ENCODE measurements at places on chromosomes 6 and 20.

DNA sequence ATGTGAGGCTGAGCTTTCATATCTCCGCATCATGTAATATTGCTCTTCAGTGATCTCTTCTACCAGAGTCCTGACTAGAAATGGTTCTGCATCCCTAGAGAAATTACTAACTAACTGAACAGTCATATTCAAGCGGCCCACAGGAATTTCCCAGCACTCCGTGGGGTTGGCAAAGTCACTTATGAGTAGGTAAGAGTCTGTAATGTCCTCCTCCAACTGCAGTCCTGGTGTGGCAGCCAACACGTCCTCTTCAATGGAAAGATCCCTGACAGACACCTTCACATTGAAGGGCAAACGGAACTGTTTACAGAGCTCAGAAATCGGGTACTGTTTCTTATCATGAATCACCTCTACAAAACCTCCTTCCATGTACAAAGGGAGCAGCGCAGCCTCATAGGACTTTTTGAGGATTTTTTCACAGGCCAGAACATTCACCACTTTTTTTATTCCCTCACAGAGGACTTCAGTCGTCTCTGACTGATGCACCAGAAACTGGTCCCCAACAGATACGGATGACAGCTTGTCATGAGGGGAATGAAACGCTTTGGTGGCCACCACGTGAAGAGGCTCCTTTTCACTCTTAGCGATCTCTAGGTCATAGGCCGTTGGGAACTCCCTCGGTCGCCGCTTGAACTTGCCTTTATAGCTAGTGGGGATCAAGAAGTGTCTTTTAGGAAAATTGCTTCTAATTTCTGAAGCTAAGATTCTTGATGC, 87.7 kb downstream of the THEMIS start:
- no peak for DNase-seq

GRCh38 chr6:1614448-1615150, 4.9 kb downstream of the FOXC1 start:
- no peak for DNase-seq

- no peak for DNase-seq
Observed at GRCh38 chr6:108952776-108953486, 104.7 kb downstream of the ARMC2 start.

DNA sequence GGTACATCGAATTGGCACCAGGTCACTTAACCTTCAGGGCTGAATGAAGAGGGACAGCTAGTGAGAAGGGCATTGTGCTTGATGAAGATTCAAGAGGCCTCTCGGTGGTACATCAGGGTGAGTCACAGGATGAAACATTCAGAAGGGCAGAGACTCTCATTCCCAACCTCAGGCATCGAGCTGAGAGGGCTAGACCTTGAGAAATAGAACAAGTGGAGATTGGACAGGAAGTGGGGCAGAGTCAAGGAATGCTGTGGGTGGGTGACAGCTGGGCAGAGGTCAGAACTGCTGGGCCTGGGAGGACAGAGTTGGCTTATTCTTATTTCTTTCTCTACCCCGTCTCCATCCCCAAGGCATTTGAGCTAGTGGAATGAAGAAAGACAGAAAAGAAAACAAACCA, 126.0 kb downstream of the SCML4 start:
- DNase-seq: no peak

- no peak for DNase-seq
Observed at GRCh38 chr6:84403545-84403944, 176.1 kb upstream of the CEP162 start.

- DNase-seq: no peak
Observed at GRCh38 chr6:125188594-125189203, 35.1 kb downstream of the TPD52L1 start.

DNA sequence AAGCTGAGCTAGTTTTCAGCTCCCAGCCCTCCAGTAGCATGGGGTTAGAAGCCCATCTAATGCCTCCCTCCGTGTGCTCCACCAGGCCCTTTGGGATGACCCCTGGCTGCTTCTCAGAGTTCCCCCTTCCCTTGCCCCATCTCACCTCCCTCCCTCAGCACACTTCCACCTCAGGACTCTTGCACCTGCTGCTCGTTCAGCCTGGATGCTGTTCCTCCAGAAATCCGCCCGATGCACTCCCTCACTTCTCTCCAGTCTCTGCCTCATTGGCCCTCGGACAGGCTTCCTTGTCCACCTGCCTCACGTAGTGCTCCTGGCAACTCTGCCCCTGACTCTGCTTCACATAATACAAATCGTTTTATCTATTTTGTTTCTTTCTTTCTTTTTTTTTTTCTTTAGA, 26.8 kb downstream of the FGD2 start:
- no peak for DNase-seq

DNA sequence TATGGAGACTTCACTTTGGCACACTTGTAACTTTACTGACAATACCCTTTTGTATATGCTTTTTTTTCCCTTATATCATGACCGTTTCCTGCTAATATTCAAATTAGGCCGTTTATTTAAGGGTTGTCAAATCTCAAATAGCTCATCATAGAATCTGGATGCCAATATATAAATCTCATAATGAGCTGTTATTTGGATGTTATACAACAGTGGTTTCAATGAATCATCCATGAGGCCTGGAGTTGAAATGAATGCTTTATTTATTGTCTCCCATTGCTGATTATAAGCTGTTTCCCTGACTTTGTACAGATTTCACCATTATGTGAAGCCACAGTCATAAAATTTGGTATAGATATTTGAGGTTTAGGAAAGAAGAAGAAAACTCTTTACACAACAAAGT, 256.1 kb downstream of the PLCB1 start:
- no peak for DNase-seq

DNA sequence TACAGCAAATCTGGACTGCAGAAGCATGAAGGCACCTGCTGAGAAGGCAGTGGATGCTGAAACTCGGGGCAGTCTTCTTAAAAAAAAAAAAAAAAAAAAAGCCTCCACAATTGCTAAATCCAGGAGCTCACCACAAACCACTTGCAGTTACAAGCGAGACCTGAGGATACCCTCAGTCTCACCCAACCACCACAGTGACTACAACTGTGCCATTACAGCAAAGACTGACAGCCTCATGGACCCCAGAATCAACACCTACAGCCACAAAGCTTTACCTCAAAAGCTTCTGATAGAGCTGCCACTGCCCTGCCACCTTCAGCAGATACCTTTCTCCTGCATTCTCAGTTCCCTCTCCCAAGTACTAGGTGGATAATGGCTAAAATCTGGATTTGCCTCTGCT, 9.0 kb downstream of the COL21A1 start:
- no peak for DNase-seq

GRCh38 chr6:16045238-16045637, 83.6 kb upstream of the MYLIP start:
- no peak for DNase-seq

DNA sequence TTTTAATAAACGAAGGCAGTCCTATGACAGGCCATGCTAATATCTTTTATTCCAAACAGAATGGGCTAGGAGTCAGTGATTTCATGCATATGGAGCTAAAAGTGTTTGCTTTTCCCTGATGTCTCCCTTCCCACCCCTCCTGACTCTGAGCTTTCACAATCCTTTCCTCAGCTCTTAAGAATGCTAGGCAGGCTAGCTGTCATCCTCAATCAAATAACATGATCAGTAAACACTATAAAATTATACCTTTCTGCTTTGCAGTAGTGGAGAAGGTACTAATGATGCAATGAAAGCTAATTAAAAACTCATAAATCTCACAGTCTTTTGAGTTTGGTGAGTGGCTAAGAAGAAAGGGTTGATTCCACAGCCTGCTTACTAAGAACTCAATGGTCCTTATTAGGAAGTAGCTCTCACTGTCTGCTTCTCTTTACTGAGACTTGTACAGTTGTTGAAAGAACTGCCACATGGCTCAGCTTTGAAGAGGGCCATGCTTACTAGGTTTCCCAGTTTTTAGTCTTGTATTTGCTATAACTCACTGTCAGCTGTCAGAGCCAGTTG, 250.9 kb upstream of the JAG1 start:
- peak; percentile 25 for DNase-seq

DNA sequence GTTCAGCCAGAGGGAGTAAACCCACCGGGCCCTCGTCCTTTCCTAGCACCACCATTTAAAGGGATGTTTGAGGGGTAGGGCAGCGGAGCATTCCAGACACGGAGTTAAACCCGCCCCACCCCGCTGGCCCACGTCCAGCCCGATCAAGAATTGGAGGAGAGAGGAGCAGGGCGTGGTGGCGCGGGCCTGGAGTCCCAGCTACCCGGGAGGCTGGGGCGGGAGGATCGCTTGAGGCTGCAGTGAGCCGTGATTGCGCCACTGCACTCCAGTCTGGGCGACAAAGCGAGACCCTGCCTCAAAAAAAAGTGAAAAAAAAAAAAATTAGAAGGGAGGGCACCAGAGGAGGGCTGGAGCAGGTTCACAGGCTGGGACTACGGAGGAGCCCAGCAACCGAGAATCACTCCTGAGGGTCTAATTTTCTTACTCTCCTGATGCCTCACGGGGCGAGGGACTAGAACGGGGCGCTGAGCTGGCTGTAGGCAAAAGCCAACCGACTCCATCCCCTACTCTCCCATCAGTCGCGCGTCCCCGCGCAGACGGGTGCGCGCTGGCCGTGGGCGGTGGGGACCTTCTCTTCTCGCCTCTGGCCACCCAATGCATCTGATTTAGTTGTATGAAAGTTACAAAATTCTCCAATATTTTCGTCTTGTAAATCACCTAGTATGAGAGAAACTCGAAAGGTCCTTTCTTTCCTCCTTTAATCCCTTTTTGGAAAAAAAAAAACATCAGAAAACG, 6.1 kb upstream of the HSPA1B start:
- DNase-seq: peak; percentile 21

GRCh38 chr20:48193627-48194425, 408.5 kb upstream of the SULF2 start:
- no peak for DNase-seq

- no peak for DNase-seq
Observed at GRCh38 chr6:158042245-158042798, 60.7 kb downstream of the SYNJ2 start.

- no peak for DNase-seq
Observed at GRCh38 chr20:17885544-17885943, 83.0 kb downstream of the SNX5 start.

DNA sequence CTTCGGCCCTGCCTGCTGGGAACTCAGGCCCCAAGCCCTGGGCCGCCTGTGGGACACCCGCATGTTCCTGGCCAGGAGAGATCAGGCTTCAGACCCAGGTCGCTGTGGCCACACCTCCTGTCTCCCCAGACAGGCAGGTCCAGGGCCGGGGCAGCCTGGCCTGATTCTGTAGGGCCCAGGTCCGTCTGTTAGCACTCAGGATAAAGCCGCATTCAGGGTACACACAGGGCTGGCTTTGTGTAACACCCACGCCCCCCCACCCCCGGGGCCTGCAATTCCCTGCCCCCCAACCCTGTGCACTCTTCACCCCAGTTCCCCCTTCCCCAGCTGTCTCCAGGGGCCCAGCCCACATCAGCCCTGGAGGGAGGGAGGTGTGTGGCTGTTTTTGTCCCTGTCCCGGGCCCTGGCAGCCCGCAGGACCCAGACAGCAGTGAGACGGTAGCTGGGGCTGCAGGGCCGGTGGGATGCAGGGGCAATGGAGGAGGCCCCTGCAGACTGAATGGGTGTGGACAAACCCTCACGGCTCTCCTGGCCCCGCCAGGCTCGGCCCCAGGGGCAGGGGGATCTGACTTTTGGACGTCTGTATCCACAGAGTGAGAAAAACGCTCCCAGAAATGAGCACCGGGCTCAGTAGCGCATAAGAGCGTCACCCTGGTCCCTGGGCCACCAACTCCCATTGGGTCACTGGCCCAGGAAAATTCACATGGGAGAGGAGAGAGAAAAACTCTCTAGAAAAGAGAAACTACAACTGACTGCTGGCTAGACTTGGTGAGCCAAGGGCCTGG, 42.4 kb upstream of the ZBP1 start:
- DNase-seq: no peak

DNA sequence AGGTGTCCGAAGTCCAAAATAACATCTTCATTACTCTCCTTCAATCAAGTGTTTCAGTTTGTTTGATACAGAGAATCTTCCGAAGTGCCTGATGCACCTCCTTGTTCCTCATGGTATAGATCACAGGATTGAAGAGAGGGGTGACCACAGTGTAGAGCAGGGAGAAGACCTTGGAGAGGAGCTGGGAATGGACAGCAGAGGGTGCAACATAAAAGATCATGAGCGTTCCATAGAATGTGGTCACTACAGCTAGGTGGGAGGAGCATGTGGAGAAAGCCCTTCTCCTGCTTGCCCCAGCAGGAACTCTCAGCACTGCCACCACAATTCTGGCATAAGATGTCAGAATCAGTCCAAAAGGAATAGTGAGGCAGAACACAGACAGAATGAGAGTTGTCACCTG, 11.9 kb downstream of the OR12D1 start:
- DNase-seq: no peak

GRCh38 chr6:163627274-163628062, 212.9 kb downstream of the QKI start:
- no peak for DNase-seq

DNA sequence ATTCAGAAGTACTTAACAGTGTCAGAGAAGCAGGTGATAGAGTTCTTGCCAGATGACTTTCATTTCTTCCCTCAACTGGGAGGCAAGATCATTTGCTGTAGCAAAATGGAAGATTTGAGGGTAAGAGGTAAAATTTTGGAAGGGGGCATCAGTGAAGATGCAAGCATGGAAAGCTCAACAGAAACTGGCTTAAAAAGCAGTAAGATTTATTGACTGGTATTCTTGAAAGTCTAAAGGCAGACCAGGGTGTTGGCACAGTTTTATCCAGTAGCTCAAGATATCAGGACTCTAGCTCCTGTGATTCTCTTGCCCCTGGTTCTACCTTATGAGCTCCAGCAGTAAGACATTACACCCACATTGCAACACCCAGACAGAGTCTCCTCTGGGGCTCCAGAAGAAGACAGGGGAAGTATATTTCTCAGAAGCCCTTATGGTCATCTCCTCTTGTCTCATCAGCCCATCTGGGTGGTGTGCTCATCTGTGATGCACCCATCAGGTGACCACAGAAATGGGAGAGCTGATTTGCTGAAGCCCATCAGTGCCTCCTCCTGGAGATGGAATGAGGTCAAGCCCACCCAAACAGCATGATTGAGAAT, 16.0 kb upstream of the MOCS1 start:
- DNase-seq: no peak

GRCh38 chr6:7041511-7042026, 66.2 kb upstream of the RREB1 start:
- DNase-seq: no peak

GRCh38 chr6:119280668-119281067, 68.9 kb downstream of the MAN1A1 start:
- DNase-seq: no peak

GRCh38 chr6:3848925-3849605, at the start of gene FAM50B:
TSS of gene FAM50B (plus strand) at chr6:3849373. CDS start at chr6:3849812, 439 bp downstream.
- peak; percentile 84 for DNase-seq

DNA sequence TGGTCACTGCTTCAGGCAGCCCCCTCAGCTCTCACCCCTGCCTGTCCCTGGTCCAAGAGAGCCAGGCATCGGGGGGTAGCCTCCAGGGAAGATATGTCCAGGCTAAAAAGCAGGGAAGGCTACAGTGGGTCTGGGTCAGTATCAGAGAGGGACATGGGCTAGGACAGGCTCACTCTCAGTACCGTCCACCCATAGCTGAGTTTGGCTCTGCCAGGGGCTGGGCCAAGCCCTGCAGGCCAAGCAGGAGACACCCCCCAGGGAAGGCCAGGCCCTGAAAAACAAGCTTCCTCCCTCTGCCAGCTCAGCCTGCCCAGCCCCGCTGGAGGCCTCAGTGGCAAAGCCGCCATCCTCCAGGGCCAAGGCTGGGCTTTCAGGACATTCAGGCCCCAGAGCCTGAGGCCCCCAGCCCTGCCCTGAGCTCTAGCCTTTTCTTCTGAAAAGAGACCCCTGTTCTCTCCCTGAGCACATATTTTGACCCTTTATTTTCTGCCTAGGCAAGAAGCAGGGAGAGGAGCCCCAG, 28.6 kb upstream of the TGM2 start:
- no peak for DNase-seq

All from NCI-H774 (cell line).